Right ventricle myocardium inferior (tissue), 1 donor: ENCODE measurements at places on chromosomes 2 and 18.

DNA sequence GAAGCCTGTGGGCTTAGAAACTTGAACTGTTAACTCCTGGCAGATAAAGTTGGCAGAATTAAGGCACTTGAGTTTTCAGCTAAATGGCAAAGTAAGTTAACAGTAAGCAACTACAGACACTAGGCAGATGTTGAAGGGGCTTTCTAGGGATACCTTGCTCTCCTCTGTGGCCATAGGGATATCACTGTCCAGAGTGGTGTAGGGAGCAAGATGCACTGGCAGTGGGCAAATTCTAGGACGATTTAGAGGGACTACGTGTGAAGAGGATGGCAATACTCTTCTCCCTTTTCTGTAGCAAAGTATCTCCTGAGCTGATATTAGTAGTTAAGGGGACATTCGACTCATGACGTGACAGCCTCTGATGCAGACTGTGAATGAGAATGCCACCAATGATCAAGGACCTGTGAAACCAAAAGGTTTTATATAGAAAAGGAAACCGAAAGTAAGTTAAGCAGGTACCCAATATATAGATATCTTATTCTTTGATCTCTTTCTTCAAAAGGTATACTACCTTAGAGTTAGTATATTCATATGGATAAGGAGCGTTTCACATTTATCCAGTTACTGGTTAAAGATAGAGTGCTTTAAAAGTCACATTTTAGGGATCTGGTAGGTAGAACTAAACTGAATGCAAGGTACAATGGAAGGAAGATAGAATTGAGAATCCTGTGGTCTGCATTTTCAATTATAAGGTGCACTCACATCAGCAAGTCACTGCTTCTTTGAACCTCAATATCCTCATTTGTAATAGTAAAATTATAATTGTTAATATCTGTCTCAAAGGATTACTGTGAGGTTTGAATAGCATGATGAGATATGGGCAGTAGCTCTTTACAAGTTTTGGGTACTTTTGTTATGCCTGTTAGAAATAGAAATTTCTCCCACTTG lies 106.4 kb downstream of the KCNH7 start:
- no peak for DNase-seq

DNA sequence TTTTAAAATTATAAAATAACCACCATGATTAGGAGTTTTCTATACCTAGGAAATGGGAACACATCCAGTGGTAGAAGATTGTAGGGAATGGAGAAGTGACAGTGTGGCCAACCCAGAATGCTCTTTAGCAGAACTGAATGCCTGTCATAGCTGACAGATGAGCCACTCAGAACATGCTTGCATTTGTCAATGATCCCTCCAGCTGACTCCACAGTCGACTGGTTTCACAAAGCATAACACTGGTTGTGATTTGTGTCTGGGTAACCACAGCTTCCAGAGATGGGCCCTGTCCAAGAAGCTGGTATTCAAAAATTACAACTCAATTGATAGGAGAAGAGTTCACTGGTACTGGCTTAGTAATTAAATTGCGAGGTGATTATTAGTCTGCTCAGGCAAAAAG lies 9.0 kb upstream of the CTIF start:
- DNase-seq, result no peak

- DNase-seq, result no peak
Measured at GRCh38 chr2:12637754-12638153, 79.0 kb upstream of the TRIB2 start.

- DNase-seq, result no peak
Measured at GRCh38 chr18:52391810-52392559, 52.0 kb downstream of the DCC start.

DNA sequence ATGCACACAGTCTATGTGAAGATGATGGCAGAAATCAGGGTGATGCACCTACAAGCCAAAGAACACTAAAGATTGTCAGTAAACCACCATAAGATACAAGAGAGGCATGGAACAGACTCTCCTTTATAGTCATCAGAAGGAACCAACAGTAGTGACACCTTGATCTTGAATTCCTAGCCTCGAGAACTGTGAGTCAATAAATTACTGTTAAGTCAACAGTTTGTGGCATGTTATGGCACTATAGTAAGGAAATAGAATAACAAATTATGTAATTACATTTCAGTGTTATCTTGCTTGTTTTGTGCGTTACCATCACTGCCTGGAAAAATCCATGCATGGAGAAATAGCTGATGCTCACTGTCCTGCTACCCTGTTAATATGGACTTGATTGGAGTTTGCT lies 110.2 kb upstream of the LRP1B start:
- DNase-seq, result no peak

DNA sequence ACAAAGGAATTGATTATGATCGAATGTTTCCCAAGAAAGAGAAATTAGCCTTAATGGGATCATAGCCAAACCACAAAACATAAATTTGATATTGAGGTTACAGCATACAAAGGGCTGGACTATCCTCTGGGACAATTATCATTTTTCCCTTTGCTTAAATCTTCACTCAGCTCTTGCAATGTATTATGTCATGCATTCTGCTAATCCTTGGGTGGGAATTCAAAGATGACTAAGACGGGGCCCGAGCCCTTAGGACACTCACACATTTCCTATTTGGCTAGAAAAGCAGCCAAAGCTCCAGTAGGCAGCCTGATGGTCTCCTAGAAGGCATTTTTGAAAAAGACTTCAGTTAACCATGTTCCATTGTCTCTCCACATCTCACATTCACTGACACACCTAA lies 17.2 kb upstream of the NMI start:
- DNase-seq, result no peak

DNA sequence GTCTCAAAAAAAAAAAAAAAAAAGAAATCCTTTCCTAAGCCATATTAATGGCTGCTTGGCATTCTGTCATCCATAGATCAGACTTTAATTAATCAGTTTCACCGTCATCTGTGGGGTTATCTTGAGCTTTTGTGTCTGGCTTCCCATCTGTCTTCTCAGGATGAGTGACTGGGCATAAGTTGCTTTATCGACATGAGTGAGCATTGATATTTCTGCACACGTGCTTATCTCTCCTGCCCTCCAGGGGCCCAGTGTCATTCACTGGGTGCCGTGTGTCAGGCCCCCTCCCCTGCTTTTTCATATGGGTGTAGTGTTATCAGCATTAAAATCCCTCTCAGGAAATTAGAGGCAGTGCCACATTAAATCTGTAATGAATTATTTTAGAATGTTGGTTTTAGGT lies 65.6 kb downstream of the SH3BP4 start:
- DNase-seq, result no peak

DNA sequence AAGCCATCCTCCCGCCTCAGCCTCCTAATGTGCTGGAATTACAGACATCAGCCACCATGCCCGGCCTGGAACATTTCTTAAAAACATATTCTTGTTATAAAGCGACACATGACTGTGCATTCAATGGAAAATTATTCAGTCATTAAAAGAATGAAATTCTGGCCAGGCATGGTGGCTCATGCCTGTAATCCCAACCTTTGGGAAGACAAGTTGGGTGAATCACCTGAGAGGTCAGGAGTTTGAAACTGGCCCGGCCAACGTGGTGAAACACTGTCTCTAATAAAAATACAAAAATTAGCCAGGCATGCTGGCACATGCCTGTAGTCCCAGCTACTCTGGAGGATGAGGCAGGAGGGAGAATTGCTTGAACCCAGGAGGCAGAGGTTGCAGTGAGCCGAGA lies 21.6 kb upstream of the RPRD1A start:
- DNase-seq, result no peak

- no peak for DNase-seq
Measured at GRCh38 chr18:37402735-37403099, 162.9 kb downstream of the CELF4 start.

DNA sequence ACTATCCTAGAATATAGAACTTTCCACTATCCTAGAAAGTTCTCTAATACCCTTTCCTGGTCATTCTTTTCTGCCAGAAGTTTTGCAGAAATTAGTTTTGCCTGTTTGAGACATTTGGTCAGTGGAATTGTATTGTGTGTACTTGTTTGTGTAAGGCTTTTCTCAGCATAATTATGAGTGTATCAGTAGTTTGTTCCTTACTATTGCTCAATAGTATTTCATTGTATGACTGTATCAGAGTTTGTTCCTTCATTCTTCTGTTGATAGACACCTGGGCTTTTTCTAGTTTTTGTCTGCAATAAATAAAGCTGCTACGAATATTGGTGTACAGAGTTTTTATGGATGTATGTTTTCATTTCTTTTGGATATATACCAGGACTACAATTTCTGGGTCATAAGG lies 27.2 kb downstream of the CCDC138 start:
- DNase-seq, result no peak

GRCh38 chr2:46328291-46328690 lies 31.1 kb downstream of the EPAS1 start:
- DNase-seq, result no peak

GRCh38 chr2:69311024-69311416 lies 76.0 kb downstream of the GFPT1 start:
- no peak for DNase-seq

DNA sequence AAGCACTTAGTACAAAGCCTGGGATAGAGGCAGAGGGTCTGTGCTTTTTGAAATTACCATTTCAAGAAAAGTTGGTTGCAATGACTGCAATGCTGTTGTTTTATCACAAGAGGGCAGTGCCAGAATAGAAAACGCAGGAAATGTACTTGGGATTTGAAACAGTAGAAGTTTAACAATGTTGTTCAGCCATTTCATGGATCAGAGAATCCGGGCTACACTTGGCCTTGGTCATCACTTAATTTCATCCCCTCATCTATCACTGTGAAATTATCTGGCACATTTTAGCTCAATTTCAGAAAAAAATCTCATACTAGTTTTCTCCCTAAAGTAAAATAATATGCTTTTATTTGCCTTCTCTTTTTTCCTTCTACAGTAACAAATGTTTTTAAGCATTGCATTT lies 70.8 kb downstream of the RAPGEF4 start:
- no peak for DNase-seq

GRCh38 chr18:60279391-60279790 lies 93.2 kb downstream of the MC4R start:
- DNase-seq, result no peak

- DNase-seq, result no peak
Measured at GRCh38 chr18:59916746-59917145, 16.9 kb downstream of the PMAIP1 start.

- no peak for DNase-seq
Measured at GRCh38 chr2:119758881-119759450, 756 bp upstream of the PTPN4 start.

DNA sequence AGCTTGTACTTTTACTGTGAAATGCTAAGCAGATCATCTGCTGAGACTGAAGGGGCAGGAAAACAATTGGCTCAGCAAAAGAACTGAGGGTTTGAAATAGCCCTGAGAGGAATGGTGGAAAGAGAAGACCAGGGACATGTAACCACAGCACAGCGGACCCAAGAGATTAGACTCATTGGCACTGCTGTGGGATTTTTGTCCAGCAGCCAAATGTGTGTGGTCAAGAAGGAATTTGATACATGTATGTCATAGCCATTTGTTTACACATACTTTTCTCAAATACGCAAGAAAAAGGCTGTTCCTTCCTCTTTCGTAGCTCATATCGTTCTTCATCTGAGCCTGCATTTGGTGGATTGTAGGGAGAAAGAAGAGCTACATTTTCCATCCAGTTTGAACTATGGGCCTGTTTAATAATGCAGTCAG lies 73.8 kb downstream of the TRABD2A start:
- DNase-seq, result no peak

DNA sequence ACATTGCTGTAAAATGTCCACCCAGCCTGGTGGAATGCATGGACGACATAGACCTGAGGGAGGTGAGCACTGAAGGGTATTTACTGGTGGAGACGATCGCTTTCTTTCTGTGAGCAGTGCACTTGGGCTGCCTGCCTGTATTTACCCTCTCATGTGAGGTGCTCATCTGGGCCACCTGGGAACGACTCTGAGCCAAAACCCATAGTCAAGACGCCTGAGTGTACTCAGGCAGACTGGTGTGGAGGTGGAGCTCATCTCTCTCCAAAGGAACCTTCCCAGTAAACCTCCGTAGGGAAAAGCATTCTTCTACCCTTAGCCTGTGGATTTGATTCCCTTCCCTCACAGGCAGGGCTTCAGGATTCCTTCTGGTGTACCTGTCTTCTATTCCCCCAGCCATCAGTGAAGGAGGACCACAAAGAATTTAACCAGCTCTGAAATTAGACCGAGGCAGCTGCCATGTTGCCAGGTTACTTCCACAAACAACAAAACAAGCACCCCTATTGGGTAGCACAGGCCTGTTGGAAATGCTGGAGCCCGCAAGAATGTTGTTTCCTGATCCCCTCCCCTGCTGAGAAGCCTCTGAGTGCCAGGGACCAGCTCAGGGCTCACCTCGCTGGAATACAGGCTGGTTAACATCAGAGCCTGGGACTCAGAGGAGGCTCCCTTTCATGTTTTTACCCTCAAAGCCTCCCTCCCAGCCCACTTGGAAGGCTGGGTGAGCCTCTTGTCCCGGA lies 47.5 kb upstream of the TXNDC2 start:
- DNase-seq, result no peak

DNA sequence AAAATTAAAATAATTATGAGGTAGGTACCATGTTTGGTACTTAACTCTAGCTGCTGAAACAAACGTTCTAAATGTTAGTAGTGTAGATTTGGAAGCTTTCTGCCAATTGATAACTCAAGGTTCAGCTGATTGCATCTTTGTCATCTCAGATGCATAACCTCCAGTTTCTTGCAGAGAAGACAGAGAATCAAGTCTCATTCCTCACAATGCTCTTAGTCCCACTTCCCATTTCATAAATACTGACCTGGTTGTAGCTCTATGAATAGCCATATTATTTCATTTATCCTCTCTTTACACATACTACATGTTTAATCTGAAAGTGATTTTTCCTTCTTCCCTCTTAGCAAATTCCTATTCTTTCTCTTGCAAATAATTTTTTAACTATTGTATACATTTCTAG lies 178.5 kb upstream of the SETBP1 start:
- DNase-seq, result no peak

- DNase-seq, result no peak
Measured at GRCh38 chr2:229725716-229726574, 11.6 kb upstream of the DNER start.

DNA sequence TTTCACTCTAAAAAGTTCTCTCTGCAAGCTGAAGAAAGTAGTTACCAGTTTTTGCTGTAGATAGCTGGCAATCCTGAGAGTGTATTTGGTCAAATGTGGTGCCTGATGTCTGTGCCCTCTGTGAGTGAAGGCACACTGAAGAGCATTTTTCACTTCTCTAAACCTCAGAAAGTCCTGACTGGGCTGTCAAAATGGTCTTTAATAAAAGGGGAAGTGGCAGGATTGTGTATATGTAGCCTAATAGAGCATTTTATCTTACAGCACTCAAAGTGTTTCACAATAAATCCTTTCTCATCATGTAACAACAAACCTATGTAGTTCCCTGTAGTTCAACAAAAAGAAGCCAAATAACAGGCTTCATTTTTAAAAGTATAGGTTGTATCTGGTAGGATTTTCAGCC lies 1552.3 kb upstream of the SLC39A10 start:
- DNase-seq, result no peak

- DNase-seq, result no peak
Measured at GRCh38 chr2:241903121-241904010, 33.8 kb downstream of the RTP5 start.

DNA sequence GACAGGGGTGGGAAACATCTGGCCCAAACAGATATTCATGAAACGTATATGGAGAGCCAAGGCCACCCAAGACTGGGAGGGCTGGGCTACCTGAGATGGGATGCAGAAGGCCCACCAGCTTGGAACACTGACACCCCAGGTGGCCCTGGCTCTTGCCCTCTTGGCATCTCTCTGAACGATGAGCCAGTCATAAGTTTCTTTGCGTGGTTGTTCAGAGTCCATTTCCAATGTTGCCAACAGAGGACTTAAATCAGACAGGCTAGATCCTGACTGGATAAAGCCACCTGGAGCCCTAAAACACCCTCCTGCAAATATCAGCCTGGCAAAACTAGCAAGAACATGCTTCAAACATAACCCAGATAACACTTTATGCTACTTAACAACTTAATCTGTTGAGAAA lies 42.6 kb downstream of the LPIN2 start:
- DNase-seq, result no peak

GRCh38 chr18:76102156-76102555 lies 392.9 kb downstream of the ZNF516 start:
- no peak for DNase-seq
